ENCODE measurements at places on chromosomes 4 and X. TPM values are rescaled to one million over a fixed set of nuclear protein-coding genes. Genes with fewer than 3 reads are reported as not detected.

DNA sequence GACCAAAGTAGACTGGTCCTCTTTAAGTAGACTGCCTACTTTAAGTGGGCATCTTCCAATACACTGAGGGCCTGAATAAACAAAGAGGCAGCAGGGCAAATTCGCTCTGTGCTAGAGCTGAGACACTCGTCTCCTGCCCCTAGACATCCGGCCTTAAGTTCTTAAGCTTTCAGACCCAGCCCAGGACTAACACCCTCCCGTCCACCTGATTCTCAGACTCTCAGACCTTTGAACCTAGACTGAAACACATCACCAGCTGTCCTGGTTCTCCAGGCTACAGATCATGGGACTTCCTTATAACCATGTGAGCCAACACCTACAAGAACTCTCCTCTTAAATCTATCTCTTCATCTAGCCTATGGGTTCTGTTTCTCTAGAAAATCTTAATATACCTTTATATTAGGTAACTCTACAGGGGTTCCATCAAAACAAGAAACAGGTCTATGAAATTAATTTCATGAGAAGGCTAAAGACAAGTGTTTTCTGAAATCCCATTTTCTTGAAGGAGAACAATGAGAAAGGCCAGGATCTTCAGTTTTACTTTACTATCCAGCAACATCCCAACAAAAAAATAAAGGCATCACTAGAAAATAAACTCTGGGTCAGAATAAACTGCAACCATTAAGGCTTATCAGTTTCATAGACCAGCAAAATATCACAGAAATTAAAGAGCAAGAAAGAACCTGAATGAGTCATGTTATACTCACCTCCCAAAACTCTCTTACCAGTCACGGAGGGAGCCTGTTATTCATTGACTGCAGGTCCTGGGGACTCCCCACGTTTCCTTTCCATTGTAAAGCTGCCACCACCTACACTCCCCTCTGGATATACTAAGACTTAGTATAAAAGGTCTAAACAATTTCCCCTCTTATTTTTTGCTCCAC lies 14.8 kb downstream of the ADGRA3 start:
- no peaks in the 10 kb centered on the region for H3K27me3 ChIP-seq
- H3K4me3 ChIP-seq, result no peak overlapping the region
- no peak overlapping the region for H3K27ac ChIP-seq
- no peaks in the 10 kb centered on the region for H3K36me3 ChIP-seq
- no peaks in the 10 kb centered on the region for H3K4me1 ChIP-seq

DNA sequence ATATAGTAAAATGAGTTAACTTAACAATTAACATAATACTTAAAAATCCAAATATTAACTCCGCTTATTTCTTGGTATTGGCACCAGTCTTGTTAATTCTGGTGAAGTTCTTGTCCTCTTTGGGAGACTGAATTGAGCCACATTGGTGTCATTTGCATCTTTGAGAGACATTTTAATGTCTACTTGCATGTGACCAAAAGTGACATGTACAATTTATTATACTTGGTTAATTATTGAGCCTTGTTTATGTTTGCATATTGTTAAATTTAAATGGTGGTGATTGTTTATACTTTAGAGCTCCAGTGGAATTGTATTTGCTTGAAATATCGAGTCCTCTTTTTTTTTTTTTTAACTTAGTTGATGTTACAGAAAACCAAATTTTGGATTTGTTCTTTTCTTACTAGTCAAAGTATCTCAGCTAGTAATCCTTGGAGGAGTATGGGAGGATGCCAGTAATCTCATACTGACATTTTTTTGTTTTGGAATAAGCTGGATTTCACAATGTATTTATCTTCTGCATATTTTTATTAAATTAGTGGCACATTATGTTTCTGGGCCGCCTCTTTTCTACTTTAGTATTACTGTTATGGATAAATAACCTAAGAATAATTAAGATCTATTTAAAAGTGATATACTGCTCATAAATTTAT lies 3.9 kb downstream of the SPCS3 start:
- no peak overlapping the region for H3K4me3 ChIP-seq
- peaks cover 43% of the 10 kb centered on the region for H3K4me1 ChIP-seq
- no peak overlapping the region for H3K27ac ChIP-seq

- H3K4me3 ChIP-seq, result no peak overlapping the region
- no peak for DNase-seq
- no peaks in the 10 kb centered on the region for H3K27me3 ChIP-seq
- H3K4me1 ChIP-seq, result no peaks in the 10 kb centered on the region
- H3K36me3 ChIP-seq, result no peaks in the 10 kb centered on the region
- no peak overlapping the region for H3K27ac ChIP-seq
These were observed 17.9 kb upstream of the MAOB start for GRCh38 chrX:43899878-43900815.

DNA sequence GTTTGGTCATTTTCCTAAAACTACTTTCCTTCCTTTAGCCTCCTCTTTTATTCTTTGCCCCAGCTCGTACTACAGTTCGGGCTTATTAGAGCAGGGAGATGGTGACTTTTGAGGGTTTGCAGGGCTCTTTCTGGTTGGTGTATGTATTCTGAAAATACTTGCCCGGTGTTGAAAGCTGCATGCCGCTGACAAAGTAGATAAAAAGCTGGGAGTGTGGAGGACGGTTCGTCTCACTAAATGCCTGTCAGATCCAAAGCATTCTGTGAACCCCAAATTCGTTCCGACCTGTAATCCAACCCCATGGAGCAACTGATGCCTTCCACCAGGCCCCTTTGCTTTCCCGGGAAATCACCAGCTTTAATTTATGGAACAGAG lies 19.2 kb downstream of the TRIM2 start:
- peak overlapping the region; percentile 58 for H3K4me3 ChIP-seq
- peaks cover 11% of the 10 kb centered on the region for H3K4me1 ChIP-seq
- DNase-seq, result no peak
- H3K36me3 ChIP-seq, result no peaks in the 10 kb centered on the region
- H3K27ac ChIP-seq, result no peak overlapping the region

GRCh38 chrX:154029439-154029838 lies 9.7 kb upstream of the IRAK1 start:
- no peak overlapping the region for H3K27ac ChIP-seq
- H3K27me3 ChIP-seq, result no peaks in the 10 kb centered on the region
- H3K36me3 ChIP-seq, result peaks cover 37% of the 10 kb centered on the region

- H3K36me3 ChIP-seq, result no peaks in the 10 kb centered on the region
- peaks cover 22% of the 10 kb centered on the region for H3K4me1 ChIP-seq
- peak; percentile 74 for DNase-seq
- H3K27me3 ChIP-seq, result no peaks in the 10 kb centered on the region
- H3K4me3 ChIP-seq, result no peak overlapping the region
These were observed 38.1 kb upstream of the NOCT start for GRCh38 chr4:138977524-138977923.

DNA sequence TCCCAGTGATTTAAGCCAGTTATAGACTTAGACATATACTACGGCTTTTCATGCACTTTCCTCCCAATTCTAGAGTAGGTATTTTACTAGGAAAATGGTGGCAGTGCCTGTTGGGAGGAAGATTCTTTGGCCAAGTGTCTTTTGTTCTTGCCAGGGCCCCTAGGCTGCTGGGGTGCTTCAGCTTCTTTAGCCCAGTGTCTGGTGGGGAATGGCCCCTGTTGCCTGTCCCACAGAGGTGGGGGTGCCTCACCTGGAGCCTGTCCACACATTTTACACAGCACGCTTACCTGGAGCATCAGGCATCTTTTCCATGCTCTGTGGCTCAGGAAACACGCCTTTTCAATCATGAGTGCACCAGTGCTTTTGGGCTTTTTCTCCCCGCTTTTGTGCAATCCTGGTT lies 33.2 kb upstream of the MSANTD1 start:
- H3K4me1 ChIP-seq, result no peaks in the 10 kb centered on the region
- H3K27me3 ChIP-seq, result no peaks in the 10 kb centered on the region
- DNase-seq, result no peak

- no peaks in the 10 kb centered on the region for H3K27me3 ChIP-seq
- DNase-seq, result no peak
- no peaks in the 10 kb centered on the region for H3K4me1 ChIP-seq
These were observed 54.7 kb downstream of the AFF2 start for GRCh38 chrX:148555101-148555500.

The MAOB gene
- polyA plus RNA-seq, result not detected

The NR0B1 gene
- polyA plus RNA-seq, result not detected

The BEX5 gene
- polyA plus RNA-seq, result 3.9 TPM
